COR-L47 (cell line): ENCODE measurements at places on chromosomes 12 and 14.

DNA sequence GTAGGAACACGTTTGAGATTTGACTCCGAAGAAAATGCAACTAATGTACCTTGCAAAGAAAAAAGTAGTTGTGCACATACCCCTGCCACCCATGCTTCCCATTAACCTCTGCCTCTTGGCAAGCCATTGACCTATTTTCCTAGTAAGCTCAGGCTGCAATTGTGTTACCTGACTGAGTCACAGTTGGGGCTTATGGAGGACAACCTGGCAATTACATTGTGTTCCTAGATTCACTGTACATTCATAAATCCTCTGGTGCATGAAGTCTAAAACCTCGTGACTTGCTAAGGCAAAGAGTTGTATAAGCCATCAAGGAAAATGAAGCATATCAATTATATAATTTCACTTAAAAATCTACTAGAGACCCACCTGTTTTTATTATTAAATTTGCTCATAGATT lies 62.0 kb upstream of the DUSP6 start:
- DNase-seq: no peak

DNA sequence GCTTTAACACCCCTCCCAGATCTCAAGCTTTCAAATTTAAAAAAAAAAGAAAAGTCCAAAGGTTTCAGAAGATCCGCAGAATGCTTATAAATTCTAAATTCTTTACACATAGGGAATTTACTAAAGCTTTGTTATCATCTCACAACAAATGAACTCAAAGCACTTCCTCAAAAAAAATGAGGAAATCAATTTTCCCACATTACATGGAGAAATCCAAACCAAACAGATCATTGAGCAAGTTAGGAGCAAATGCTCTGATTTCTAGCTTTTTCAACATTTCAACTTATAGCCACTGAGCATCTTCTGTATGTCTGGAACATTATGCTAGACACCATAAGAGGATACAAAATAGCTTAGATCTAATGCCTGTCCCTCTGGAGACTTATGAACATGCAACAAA lies 161.0 kb downstream of the CEP128 start:
- no peak for DNase-seq

GRCh38 chr14:74217672-74218448 lies 21.4 kb upstream of the VSX2 start:
- peak; percentile 68 for DNase-seq

DNA sequence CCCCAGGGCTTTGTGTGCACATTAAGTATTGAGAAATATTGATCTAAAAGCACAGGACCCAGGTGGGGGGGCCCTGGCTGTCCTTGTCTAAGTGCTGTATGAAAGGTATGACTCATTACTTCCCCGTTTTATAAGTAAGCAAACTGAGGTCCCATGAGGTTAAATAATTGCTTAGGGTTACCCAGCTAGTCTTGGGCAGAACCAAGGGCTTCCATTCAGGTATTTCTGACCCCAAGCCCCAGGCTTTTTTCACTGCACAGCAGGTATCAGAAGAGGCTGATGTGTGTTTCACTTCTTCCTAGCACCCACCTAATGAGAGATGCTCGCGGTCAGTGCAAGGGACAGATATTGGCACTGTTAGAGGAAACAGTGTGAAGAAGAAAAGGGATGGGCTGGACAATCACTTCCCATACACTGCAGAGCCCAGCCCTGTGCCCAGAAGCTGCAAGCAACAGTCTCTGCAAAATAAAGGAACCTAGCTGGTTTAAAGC lies 4.7 kb upstream of the TC2N start:
- DNase-seq: no peak

DNA sequence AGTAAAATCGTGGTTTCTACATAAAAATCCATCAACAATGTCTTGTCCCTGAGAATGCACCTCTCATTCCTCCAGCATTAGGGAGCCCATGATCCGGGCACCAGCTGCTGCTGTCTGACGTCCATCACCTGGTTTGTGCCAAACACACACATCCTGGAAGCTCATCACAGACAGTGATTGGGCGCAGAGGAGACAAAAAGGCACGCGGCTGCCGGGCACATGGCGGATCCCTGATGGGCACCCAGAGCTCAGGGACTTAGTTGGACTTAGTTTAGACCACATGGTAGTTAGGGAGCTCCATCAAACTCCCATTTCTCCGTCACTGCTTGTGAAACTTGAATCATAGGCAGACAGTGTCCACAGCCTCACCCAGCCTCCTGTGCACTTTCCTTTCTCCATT lies 1059.3 kb downstream of the TMEM121 start:
- DNase-seq: no peak

DNA sequence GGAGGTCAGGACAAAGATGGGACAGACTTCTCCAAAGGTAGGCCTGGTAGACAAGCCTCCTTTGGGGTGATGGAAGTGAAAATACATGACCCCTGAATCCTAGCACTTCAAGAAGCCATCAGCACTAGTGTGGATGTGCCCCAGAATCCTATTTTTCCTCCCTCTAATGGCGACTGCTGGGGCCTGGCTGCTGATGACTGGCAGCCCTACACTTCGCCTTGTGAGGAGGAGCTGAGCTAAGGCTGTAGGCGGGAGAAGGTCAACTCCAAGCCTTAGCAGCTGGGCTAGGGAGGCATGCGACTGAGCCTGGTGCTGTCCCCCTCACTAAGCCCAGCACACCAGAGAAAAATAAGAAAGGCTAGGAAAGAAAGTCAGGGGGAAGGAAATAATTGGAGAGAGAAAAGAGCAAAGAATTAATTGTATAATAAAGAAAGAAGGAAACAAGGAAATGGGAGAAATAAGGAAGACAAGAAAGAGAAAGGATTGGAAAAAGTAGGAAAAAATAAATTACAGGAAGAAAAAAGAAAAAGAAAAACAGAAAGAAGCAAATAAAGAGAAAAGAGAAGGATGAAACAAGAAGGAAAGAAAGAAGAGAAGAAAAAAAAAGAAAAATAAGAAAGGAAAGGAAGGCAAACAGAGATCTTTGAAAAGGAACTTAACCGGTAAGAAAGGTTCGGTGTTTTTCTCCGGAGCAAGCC lies 4.7 kb upstream of the HOXC10 start:
- DNase-seq: no peak

GRCh38 chr12:63668028-63668799 lies at the start of gene DPY19L2:
TSS of gene DPY19L2 (minus strand) at chr12:63668493. CDS start at chr12:63668393, 100 bp downstream.
- DNase-seq: peak; percentile 93

DNA sequence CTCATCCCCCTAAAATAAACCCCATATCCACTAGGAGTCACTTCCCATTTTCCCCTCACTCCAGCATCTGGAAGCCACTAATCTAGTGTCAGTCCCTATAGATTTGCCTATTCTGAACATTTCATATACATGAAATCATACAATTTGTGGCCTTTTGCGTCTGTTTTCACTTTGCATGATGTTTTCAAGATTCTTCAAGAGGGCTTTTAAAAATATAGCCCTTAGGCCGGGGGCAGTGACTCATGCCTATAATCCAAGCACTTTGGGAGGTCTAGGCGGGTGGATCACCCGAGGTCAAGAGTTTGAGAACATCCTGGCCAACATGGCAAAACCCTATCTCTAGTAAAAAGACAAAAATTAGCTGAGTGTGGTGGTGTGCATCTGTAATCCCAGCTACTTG lies 104.7 kb downstream of the VEZT start:
- DNase-seq: no peak

DNA sequence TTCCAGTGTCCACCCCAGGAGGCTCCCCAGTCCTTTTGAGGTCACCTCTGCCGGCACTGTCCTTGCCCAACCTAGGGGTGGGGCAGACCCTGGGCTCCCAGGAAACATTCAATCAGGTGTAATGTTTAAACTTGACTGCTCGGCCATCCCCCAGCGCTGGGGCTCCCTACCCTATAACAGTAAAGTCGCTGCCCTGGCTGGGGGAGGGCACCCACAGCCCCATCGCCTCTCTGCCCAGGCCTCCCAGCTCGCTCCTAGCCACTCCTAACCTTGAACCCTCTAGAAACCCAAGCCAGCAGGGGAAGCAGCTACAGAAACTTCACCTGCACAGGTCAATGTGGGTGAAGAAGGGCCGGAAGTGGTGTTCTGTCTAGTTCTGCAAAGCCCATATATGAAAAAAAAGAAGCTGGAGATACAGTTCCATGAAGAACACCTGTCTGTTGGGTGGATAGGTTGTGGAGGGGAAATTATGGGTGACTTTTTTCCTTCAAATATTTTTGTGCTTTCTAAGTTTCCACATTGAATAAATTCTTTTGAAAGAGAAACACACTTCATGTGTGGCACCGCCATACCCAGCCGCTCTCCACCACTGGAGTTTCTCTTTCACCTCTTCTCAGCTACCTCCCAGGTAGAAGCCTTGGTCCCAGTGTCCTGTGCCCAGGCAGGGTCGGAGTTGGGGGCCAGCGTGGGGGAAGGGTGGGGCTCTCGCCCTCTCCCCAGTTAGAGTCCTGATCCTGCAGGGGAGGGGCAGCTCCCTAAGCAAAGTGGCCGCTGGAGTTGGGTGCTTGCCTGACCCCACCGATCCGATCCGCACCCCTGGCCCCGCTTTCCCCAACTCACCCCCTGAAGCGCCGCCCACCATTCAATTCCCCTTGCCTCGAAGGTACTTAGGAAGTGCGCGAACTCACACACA lies 1.1 kb downstream of the CLMN start:
- DNase-seq: no peak

GRCh38 chr14:56992332-56992820 lies 182.1 kb upstream of the OTX2 start:
- no peak for DNase-seq
